Activated CD4-positive, alpha-beta T cell treated with anti-CD3 and anti-CD28 coated beads, Interleukin-2, amount 50 U/mL, for 4 hours (primary cell): ENCODE measurements at places on chromosomes 16 and 17.

GRCh38 chr16:67163999-67164558, 466 bp upstream of the HSF4 start:
- no peak for DNase-seq

- no peak for DNase-seq
Observed at GRCh38 chr17:55454906-55455474, 33.4 kb upstream of the MMD start.

DNA sequence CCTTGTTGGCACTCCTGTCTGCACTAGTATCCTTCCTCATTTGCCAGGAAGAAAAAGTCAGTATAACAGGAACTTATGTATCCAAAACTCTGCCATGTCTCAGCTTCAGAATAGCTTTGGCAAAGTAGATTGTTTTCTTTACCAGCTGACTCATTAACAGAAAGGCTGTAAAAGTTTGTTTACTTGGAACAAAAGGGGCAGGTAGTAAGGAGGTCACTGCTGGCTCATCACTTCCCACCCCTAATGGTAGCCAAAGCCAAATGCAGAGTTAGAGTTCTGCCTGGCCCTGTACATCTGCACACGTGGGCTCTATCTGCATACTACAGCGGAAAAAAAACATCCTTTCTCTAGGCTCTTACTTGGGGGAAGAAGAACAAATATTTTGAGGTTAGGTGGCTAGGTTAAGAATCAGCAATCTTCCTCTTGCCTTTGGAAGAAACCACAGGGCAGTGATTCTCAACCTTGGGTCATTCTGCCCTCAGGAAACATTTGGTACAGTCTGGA, 90.9 kb upstream of the BCAR1 start:
- DNase-seq = no peak

- no peak for DNase-seq
Observed at GRCh38 chr16:6229186-6229585, 1103.5 kb upstream of the RBFOX1 start.
